ENCODE measurements at places on chromosomes 3 and 15. TPM values are rescaled to one million over a fixed set of nuclear protein-coding genes. Genes with fewer than 3 reads are reported as not detected.

The IL17RC gene
- polyA plus RNA-seq = 46.3 TPM

The EFHB gene
- polyA plus RNA-seq = 5.6 TPM

The RCN2 gene
- 236 TPM for polyA plus RNA-seq

The TAGLN3 gene
- polyA plus RNA-seq = 3.2 TPM

The LZTFL1 gene
- polyA plus RNA-seq = 58.7 TPM

The ARGFX gene
- polyA plus RNA-seq = not detected

The HIGD2B gene
- polyA plus RNA-seq = not detected

DNA sequence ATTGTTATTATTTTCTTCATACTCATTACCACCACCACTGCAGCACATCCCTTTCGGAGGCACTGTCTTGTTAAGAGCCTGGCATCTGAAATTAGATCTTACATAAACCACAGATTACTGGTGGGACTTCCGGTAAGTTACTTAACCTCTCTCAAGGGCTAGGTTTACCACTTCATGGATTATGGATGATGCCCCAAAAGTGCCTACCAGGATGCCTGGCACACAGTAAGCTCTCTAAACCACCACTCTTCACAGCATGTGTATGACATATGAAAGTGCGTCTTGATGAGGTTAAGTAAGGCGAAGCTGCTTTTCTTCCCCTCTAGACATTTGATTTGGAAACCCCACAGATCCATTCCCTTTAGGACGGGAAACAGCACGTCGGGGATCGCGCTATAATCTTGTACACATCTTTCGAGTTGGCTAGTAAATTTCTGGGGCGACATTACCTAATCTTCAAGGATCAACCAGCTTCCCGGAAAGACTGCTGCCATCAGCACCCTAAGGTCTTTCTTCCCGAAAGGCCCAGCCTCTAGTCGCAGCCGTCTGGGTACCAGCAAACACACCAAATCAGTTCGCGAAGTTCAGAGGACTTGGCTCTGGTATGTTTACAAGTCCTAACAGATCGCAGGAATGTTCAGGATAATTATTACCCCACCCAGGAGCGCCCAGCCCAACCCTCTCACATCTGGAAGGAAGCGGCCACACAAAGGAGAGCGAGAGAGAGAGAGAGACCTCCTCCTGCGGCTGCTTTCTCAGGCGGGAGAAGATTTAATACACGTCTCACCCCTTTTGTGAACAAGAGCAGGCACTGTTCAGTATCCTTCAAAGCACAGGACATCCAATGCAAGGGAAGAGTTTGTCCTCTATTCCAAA is 155.1 kb upstream of the FRMD4B start:
- no peak for DNase-seq

GRCh38 chr15:58043192-58043903 is 22.2 kb downstream of the ALDH1A2 start:
- DNase-seq = peak; percentile 44

- DNase-seq = no peak
These were observed 148.3 kb downstream of the RBMS3 start for GRCh38 chr3:29429055-29429679.

DNA sequence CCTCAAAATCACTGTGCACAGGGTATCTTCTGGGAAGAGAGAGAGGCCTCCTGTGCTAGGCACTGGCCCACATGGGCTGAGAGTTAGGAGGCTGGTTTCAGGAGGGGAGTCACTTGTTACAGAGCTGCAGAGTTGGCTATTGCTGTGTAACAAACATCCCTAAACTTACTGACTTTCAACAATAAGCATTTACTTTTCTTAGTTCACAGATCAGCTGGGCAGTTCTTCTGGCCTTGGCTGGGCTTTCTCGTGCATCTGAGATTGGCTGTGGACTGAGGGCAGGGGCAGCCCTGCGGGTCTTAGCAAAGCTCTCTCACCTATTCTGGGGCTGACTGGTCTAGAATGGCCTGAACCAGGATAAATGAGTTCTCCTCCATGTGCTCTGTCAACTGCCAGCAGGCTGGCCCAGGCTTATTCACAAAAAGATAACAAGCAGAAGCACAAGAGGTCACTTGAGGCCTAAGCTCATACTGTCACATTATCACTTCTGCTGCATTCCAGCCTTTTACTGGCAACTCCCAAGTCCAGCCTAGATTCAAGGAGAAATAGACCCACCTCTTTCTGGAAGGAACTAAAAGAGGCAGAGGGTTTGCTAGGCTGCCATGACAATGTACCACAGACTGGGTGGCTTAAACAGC is 17.2 kb upstream of the RBSN start:
- DNase-seq = no peak

DNA sequence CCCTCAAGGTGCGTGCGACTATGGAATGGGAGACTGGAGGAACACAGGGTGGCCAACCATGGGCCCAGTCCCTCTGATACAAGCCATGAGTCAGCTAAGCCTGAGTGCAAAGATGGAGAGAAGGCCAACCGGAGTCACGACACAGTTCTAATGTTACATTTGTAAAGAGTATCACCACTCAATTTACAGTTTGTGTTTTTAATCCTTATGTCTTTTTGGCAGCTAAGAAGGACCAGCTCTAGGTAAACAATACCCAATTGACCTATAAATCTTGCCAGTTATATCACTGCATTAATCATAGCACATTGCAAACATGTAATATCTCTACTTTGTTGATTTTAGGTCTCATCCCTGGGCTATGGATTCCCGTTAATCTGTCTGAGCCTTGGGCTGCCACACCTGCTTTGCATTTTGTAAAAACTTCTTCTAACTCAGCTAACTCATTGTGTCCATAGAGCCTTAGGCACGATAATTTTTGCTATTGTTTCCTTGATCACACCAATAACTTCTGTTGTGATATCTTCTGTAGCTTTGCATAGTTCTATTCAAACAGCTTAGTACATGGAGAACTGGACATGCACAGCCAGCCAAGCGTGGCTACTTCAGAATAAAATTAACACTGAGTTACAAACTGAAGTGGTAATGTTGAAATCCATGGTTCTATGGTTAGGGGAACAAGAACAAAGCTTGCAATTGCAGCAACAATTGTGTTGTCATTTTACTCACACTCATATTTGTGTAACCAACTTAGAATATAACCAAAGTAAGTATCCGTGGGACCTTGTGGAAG is 50.3 kb downstream of the LSM3 start:
- no peak for DNase-seq

GRCh38 chr3:152611905-152612304 is 223.0 kb upstream of the P2RY1 start:
- no peak for DNase-seq

- no peak for DNase-seq
These were observed 49.0 kb downstream of the CLDN11 start for GRCh38 chr3:170467571-170468147.

GRCh38 chr15:53830707-53831386 is 71.4 kb upstream of the WDR72 start:
- no peak for DNase-seq

DNA sequence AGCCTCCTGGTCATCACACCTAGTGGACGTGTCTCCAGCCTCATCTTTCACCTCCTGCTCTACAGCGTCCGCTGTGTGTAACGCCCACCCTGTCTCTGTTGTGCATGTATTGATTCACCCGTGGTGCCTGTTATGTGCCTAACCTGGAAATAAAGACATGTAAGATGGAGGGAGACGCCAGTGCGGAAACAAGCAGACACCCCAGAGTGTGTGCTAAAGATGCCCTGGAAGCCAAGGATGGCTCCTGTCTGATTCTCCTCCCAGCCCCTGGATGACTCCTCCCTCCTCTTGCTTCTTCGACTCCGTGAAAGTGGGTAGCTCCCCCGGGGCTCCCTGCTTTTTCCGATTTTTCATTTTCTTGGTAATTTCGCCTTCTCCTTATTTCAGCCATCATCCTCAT is 241.8 kb downstream of the ADAMTS17 start:
- DNase-seq = no peak

GRCh38 chr3:13525827-13526625 is 22.9 kb upstream of the FBLN2 start:
- no peak for DNase-seq

GRCh38 chr3:71896751-71897150 is 111.8 kb upstream of the PROK2 start:
- DNase-seq = no peak

DNA sequence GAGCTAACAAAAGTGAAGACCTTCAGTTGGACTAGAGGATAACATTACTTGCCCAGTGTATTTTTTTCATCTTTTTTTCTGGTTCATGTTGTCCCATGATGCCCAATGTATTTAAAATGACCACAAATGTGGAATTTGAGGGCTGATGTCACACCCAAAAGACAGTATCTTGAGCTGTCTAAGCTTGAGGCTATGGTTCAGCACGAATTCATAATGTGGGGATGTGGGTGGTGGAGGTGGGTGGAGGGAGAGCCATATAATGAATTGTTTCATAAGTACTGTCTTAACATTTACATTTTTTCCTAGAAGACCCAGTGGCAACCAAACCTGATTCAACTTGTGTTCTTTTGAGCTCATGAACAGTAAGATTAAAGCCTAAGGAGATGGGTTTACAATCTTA is 37.5 kb downstream of the CHAC1 start:
- no peak for DNase-seq

DNA sequence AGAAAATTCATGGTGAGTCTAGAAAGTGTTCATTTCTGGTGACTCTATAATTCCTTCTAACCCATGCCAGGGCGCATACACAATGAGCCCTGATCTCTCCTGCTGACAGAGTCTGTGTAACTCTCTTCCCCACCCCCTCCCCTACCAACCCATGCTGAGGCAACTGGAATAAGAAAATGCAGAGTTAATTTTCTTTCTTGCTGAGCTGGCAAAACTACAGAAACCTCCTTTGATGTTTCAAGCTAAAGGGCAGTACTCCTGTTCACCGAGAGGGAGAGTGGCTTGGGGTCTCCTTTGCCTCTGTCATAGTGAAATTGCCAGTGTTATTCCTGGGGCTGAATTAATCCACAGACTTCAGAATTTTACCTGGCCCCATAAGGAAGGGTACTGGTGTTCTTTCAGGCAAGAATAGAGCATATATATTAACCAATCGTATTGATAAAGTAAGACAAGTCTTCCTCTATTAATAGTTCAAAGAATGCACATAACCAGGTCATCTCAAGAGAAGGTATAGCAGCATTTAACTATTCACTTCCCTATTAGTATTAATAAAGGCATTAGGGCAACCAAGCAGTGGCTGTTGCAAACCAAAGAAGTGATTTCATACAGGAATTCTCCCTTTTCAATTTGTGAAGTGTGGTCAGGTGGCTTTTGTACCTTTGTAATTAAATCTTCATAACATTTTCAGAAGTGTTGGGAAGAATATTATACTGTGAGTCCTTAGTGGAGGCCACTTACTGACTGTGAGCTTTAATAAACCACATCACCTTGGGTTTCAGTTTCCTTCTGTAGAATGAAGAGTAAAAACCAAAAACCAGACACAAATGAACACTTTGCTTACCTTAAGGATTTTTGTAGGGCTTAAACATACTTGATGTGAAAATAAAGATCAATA is 4.1 kb downstream of the GAP43 start:
- DNase-seq = no peak

DNA sequence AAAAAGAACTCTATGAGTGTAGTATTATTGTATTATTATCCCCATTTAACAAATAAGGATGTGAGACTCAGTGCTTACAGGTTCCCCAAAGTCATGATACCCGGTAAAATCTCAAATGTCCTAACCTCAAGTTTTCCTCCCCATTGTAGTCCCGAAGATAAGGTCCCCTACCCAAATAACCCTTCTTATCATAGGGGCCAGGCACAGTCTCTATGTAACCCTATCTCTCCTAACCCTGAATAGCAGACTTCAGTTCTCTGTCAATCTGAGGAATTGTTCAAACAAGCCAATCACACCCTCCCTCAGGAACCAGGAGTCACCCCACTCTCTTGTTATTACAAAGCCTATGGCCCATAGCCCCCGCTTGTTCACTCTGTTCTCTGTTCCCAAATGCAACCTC is 10.5 kb upstream of the SUSD5 start:
- no peak for DNase-seq

- DNase-seq = no peak
These were observed 108.5 kb downstream of the GLDN start for GRCh38 chr15:51450001-51450400.

DNA sequence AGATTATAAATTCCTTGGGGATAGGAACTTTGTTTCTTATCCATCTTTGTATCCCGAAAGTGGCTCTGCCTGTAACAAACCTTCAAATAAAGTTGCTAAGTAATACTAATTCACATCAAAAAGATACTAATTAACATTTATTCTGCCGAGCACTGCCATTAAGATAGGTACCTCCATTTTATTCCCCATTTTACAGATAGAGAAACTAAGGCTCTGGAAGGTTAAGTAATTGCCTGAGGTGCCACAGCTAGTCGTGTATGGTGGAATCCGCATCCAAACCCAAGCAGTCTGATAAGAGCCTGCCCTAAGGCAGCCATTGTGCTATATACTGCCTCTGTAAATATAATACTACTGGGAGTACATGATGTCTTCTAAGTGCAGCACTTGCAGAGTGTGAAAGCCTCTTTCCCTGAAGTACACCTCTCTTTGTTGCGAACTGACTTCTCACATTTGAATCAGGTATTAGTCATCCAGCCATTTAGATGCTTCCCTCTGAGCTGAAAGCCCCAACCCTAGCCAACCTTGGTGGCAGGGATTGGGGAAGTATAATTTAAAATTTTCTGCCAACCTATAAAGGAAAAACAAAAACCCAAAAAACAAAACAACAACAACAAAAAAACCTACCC is 78.5 kb upstream of the CHD2 start:
- no peak for DNase-seq

DNA sequence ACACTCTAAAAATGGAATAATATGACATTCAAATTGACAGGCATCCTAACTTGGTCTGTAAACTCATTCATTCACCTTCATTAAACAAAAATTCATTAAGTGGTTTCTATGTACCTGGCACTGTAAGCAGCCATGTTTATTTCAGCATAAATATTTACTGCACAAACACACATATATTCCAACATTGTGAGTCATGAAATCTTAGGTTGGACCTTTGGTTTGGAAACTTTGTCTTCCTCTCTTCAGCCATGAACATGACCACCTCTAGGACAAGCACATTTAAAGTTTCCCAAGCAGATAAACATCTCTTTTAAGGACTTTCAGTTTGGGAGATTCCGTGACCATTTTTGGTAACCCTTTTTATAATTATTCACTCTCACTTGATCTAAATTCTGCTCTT is 131.8 kb downstream of the TPRG1 start:
- no peak for DNase-seq

GRCh38 chr15:64522226-64522823 is 61.9 kb downstream of the ZNF609 start:
- no peak for DNase-seq

GRCh38 chr3:138186221-138186620 is 880 bp upstream of the ARMC8 start:
- no peak for DNase-seq

DNA sequence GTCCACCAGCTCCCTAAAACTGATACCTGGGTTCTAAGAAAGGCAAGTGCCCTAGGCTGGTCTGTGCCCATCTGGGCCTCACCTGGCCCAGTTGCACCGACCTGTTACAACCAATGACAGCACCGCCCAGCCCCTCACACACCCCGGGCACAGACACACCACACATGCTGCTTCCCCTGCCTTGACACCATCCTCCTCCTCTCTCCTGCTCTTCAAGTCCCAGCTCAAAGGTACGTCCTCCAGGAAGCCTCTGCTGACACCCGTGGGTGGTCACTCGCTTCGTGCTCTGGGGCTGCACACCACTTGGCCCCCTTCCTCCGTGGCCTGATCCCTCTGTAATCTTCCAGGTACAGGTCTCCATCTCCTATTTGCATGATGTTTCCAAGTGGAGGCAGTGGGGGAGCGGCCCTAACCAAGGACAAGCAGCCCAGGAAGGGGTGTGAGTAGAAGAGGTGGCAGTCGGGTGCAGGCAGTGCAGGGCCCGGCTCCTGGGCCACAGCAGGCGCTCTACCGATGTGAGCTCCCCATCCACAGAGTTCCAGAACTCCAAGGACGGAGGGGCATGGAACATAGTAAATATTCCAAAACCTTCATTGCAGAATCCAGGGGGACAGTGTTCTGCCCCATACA is 144.6 kb downstream of the NUP210 start:
- DNase-seq = no peak

Measured in right lung (tissue), 10 donors.